ENCODE measurements at places on chromosomes 5 and 9. TPM values are rescaled to one million over a fixed set of nuclear protein-coding genes. Genes with fewer than 3 reads are reported as not detected.

The PTRH1 gene
- total RNA-seq, result 17.8 TPM

The KIF12 gene
- total RNA-seq, result 0.38 TPM

The PCDHGA7 gene
- 3.7 TPM for total RNA-seq

The UGT3A1 gene
- not detected for total RNA-seq

All from regular cardiac myocyte (primary cell).